ENCODE measurements at places on chromosomes 1 and 21.

DNA sequence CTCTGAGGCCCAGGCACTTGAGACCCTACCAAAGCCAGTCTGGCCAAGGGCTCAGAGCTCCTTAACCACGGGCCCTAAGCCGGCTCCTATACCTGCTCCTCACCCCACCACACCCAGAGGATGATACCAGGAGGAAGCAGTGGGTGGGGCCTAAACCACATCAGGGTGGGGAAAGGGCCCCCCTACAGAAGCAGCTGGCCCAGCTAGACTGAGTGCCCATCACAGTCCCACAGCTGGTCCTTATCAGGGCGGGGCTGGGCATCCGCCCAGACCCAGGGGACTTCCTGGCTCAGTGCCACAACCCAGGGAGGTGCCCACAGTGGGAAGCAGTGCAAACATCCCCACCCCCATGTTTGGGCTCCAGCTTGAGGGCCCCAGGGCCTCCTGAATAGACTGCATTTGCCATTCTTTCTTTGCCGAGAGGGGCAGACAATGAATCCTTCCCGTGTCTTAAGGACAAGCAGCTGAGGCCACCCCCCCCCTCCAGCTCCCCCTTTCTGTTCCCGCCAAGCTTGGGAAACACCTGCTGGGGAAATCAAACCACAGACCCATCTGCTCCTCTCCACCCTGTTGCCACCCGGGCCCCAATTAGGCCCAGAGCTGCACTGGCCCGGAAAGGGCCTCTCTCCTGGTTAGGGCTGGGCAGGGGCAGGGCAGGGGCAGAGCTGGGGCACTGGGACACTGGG, 6.2 kb downstream of the E2F2 start:
- peak; percentile 99 for DNase-seq

DNA sequence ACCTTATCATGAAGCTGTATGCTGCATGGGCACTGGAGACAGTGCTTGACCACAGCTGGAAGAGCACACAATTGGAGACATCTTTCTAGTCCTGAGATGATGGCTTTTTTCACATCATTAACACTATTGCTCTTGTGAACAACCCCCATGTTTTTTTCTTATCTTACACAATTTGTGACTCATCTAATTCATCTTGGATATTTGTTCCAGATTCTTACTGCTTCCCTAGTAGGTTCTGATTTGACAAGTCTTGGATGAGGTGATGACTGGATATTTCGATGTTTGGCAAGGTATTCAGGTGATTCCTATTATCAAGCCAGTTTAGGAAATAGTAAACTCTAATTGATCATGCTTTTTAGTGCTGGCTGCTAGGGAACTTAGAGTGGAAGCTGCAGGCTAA, 23.7 kb downstream of the HLX start:
- DNase-seq, result no peak

- DNase-seq, result no peak
Measured at GRCh38 chr1:232886271-232886670, 64.1 kb upstream of the NTPCR start.

DNA sequence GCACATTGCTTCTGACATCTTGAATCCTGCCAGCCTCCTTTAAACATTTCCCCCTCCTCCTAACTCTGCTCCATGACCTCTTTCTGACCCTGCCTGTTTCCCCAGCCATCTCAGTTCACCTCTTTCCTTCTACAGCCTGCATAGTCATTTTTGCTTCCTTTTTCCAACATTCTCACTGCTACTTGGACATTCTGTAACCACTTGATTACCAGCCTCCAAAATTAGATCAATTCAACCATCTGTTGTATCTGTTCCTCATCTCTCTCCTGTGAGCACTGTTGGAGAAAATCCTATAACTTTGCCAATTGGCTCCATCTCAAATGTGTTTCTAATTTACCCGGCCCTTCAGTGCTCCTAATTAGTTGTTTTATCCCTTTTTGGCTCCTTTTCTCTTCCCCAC, 27.5 kb upstream of the GPR88 start:
- no peak for DNase-seq

DNA sequence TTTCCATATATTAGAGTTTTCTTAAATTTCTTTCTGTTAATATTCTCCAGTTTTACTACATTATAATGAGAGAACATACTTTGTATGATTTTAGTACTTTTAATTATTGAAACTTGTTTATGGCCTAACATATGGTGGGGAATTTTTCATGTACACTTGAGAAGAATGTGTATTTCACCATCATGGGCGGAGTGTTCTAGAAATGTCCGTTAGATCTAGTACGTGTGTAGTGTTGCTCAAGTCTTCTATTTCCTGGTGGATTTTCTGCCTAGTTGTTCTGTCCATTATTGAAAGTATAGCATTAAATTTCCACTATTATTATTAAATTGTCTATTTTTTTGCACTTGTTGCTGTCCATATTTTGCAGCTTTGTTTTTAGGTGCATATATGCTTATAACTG, 64.0 kb upstream of the RGS21 start:
- no peak for DNase-seq
